IPS DF 19.7 (cell line): ENCODE measurements at places on chromosomes 6 and 20.

DNA sequence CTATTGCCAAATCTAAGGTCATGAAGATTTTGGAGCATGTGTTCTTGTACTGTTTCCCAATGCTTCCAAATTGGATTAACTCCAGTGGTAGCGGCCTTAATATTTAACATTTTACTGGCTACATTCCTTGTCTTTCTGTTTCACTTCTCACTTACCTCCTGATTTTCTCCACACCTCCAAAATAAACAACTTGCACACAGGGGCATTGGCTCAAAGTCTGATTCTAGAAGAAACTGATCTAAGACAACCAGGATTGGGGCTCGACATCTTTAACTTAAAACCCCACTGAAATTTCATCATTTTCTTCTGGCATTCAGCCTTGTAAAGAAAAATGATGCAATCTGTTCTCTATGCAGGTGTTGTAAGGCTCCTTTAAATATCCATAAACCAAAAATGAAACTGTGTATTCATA, 557.9 kb upstream of the ID4 start:
- no peak for DNase-seq

DNA sequence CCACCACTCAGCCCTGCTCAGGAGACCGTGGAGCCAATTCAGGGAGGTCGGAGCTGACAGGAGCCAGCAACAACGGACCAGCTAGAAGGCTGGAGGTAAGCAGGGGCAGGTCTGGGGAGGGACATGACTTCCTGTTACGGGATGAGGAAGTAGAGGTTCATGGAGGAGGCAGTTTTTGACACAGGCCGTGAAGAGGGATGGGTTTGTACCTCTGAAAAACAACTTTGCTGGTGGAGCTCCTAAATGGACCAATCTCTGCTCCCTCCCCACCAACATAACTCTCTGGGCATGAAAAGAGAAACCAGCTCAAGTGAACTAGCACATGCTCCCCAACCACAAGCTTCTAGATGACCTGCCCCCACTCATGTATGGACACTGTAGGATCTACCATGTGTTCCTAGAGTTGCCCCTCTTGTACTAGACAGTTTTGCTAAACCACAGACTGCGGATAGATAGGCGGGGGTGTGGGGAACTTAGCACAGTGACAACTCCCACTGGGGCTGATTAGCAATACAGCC, 31.4 kb downstream of the RALGAPA2 start:
- no peak for DNase-seq

GRCh38 chr20:824916-825315, 8.6 kb upstream of the FAM110A start:
- no peak for DNase-seq

DNA sequence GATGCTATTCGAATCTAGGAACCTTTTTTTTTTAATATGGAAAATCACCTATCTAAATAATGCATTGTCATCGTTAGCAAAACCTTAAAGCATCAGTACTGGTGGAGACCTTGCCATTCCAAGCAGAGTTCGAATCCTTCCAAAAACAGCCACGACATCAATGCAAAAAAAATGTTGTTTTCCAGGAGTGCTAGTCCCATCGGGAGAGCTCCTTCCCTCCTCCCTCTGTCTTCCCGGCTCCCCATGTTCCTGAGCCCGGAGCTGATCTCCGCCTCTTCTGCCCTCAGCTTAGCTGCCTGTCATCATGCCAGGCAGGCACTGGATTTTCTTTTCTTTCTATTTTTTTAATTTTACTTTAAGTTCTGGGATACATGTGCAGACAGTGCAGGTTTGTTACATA, 153.6 kb upstream of the QKI start:
- DNase-seq, result no peak

DNA sequence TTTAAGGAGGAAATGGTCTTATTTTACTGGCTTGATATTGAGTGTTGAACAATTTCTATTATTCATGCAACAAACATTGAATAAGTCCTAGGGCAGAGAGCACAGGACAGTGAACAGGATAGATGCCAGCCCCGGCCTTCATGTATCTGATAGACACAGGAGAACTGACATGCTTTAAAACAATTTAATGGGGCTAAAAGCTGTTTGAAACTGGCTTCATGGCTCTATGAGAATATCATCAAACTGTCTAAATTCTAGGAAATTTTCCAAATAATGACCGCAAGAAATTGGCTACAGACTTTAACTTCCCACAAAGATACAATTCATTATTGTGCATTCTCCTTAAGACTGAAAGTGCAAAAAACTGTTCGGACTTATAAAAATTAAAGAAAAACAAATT, 69.0 kb downstream of the ID4 start:
- no peak for DNase-seq

GRCh38 chr6:13248584-13248985, 79.8 kb downstream of the TBC1D7 start:
- DNase-seq, result no peak

DNA sequence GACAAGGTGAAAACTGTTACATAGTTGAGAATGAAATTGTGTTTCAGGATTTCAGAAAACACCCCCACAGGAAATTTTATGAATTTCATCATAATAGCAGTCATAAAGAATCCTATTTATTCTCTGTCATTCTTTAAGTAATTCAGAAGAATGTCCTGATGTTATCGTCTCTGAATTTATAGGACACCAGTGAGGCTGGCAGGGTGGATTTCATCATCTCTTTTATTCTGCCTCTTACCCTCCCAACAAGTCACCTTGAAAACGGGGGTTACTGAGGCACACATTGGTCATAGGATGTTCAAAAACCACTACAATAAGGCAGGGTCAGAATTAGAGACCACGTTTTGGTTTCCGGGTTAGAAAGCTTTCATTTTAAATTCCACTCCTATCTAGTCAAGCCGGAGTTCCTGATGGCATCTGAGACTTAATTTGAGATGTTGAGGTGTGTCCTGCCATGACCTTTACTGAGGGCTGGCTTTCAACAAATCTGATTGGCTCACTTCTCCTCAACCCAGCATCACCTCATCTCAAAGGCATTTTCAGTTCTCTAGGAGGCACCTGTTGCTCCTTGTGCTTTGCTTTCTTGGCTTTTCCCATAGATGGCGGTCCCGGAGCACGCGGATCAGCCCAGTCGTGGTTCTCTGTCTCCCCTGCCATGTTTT, 230.6 kb upstream of the SUPT3H start:
- DNase-seq, result peak; percentile 15

DNA sequence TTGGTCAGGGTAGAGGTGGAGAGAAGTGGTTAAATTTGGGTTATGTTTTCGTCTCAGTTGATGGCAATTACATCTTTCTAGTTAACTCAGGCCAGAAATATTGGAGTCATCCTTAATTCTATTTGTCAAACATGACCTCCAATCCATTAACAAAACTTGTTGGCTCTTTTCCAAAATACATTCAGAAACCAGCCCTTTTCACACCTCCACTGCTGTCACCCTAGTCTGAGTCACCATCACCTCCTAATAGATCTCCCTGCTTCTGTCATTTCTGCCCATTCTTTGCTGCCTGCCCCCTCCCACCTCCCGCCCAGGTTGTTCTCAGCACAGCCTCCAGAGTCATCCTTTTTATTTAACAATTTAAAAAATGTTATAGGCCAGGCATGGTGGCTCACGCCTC, 3.0 kb upstream of the ABCF1 start:
- no peak for DNase-seq

DNA sequence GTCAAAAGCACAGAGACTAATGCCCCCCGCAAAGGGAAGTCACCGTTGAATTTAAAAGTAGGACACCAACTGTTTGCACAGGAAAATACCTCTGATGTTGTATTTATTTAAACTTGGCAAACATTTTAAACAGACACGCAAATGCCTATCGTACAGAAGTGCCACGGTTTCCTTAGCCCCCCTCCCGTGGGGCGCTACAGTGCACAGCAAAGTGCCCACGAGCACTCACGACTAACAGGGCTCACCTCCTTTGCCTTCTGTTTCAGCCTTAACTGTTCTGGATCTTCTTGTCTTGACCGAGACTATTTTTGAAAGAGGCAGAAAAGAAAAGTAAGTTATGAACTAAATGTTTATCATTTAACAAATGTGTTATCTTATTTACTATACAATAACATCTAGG, 67.8 kb downstream of the TAF4 start:
- DNase-seq, result no peak

- DNase-seq, result no peak
These were observed 501 bp downstream of the SIRPB2 start for GRCh38 chr20:1490643-1491195.

GRCh38 chr20:9353916-9354276, 160.5 kb upstream of the LAMP5 start:
- DNase-seq, result no peak

DNA sequence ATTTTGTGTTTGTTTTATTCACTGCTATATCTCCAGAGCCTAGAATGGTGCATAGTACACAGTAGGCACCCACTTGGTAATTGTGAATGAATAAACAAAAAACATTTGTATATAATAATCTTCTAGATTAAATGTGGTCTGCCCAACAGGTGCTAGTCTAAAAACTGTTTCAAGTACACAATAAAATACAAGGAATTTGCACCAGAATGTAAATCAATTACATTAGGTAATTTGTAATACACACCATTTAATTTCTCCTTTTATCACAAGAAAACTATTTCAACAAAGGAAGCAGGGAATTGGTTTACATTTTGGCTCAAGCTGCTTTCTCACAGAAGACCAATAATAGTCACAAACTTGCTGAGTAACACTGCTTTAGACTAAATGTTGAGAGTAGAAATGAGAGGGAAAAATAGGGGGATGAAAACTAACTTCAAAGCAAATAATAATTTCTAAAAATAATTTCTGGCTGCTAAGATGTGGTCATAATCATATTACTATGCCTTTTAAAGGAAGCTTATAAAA, 22.1 kb downstream of the RUNX2 start:
- no peak for DNase-seq

GRCh38 chr20:24853916-24854315, 95.2 kb upstream of the CST7 start:
- DNase-seq, result no peak

DNA sequence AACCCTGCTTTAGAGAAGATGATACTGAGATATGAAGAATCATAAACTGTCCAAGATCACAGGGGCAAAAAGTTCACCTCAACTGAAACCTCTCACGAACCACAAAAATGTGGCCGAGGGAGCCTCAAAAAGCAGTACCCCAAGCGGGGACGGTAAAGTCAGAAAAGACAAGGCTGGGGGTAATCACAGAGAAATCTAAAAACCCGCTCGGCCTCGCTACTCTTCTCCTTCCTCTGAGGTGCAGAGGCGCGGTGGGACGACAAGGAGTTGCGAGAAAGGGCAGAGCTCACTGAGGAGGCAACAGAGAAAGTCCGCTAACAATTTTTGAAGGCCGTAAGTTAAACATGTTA, 356 bp upstream of the IRAK1BP1 start:
- DNase-seq, result no peak

GRCh38 chr20:6480328-6481200, 286.9 kb upstream of the BMP2 start:
- DNase-seq, result no peak

DNA sequence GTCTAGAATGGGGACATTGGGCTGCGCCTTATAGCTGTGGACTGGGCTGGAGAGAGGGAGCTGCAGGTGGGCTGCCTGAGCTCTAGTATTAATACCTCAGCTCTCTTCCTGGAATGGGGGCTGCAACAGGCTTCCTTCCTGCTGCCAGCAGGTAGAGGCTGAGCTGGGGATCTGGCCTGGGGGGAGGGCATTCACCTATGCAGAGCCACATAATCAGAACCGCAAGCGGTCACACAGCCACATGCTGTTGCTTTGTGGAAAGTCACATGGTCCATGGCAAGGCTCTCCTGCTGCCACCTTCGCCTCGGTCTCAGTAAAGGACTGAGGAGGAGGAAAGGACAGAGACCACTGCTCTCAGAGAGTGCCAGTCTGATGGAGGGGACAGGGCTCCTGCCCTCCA, 35.7 kb downstream of the ITPR3 start:
- DNase-seq, result no peak

DNA sequence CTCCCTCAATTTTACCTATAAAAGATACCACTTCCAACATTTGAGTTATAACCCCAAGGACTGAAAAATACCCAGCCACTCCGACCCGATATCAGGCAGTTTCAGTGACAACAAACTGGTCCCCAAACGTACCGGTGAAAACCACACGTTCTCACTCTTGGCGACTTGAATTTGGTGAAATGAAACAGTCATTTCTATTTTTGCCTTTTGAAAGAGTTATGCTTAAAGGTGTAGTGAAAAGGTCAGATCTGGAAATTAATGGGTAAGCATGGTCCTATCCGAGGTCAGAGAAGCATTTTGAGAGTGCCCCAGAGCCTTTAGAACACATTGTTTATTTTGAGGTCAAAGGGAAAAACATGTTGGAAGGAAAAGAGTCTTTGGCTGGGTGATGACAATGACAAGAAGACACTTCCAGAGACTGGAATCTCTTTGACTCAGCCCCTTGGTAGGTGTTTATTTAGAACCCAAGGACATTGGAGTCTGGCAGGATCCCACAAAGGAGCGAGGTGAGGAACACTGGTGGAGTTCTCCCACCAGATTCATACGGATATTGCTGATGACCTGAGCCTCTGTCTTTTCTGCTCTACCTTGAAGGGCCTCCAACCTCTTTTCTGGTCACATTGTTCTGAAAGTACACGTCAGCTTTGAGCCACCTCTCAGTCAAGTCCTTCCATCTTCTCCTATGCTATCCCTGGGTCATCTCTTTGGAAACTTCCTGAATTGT, 235.0 kb downstream of the GMPR start:
- DNase-seq, result no peak

DNA sequence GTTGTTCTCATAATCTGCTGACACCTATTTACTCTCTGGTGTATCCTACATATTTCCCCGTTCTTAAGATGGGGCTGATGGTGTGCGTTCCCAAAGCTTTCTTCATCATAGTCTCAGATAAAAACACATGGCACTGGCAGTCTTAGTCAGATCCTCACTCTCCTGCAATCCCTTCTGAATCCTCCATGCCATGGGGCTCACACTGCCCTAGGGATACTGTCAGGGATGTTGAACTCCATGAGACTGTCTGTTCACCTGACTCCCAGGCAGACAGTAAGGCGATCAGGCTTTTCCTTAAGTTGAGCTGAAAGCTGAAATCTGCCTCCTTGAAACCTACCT, 76.0 kb downstream of the SLX4IP start:
- DNase-seq, result no peak

DNA sequence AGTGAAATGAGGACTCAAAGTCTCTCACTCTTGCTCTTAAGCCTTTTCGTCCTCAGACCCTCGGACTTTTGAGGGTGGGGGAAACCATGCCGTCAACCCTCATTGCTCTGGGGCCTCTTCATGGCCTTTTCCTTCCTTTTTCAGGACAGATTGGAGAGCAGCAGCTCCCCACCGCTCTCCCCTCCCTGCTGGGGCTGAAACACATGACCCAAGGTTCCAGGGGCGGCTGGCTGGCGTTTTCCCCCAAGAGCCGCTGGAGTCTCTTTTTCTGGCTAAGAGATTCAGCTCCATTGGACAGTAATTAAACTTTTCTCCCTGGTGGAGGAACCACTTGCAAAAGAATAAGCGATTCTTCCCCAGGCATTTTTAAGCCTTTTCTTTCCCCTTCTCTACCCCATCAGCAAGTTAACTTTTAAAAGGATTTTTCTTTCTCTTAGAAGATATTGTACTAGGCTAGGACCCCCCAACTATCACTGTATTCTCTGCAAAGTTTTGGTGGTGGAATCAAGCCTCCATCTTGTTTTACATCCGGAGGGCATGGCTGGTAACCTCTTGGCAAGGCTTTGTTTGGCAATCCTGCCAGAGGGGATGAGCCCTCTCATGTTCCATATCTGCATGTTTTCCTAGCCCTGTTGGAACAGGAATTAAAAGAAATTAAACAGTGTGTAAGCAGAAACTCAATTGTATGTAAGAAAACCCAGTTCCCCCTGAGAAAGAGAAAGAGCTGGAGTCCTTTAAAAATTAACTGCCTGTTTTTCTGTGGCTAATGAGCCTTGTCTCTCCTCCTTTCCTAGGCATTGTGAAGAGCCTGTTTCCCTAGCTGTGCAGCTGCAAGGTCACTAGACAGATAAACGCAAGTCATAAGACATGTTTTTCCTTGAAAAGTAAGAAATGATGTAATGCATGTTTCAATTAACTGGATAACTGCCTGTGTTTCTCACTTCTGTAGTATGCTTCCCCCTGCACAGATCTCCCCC, 100.8 kb upstream of the GPR6 start:
- no peak for DNase-seq
